ENCODE measurements at places on chromosomes 1 and 21.

GRCh38 chr1:147676311-147677085, 6.2 kb upstream of the ACP6 start:
- peak; percentile 86 for DNase-seq

DNA sequence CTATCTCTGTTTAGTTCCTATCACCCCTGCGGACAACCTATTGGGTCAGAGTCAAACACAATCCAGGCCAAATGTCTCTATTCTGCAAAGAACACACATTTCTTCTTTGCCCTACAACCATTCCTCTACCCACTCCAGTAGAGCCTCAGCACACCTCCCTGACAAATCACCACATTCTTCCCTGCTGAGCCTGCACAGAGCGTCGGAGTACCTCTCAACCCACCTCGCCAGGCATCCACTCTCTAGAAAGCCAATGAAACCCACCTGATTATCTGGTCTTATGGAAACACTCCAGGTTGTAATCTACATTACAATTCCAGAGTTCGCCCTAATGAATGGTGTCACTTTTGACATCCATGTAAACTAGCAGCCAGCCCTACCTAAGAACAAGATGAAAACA, 47.1 kb downstream of the RGS5 start:
- DNase-seq: no peak

DNA sequence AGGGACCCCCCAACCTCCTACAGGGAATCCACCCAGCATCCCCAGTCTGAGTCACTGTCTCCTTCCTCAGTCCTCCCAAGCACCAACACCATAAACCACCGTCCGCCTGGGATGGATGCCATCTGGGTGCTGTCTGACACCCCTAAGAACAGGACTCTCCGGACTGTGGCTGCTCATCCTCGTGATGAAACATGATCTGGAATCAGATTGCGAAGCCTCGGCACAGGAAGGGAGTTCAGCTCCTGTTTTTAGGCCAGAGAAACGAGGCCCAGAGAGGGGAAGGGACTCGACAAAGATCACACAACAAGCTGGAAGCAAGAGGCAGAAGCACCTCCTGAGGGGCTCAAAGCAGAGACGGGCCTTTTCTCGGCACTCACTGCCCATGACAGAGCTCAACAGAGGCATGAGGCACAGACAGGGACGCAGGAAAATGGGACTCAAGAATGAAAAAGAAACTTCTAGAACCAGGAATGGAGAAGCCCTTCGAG, 8.4 kb downstream of the KCNN3 start:
- peak; percentile 84 for DNase-seq

DNA sequence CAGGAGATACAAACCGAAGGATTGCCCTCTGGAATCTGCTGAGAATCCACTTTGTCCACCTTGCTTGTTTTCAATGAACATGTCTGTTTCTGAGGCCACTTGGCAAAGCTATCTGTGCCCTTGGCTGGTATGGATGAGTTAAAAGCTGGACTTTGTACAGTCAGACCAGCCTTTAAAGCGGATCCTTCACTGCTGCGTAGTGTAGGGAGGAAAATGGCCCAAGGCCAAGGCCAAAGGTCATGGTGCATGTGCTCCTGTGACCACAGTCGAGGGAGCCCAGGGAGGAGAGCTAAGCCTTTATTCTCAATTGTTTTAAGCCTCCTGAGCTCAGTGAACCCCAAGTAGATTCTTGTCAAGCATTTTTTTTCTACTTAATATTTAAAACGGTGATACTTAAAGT, 37.0 kb downstream of the KCNJ15 start:
- no peak for DNase-seq

DNA sequence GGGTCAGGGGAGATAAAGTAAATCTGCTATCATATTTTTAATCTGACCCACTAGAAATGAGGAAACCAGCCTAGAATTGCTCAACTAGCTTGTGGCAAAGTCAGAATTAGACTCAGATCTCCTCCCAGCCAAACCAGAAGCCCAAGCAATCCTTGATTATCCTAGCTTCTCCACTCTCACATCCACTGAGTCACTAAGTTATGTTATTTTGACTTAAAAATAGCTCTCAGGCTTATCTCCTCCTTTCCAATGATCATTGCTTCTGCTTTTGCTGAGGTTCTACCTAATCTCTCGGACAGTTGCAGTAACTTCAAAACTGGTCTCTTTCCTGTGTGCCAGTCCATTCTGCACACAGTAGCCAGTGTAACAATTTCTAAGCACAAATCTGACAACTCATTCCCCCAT, 22.9 kb downstream of the OVAAL start:
- DNase-seq: peak; percentile 68

GRCh38 chr1:226642421-226642820, 93.9 kb downstream of the STUM start:
- no peak for DNase-seq

GRCh38 chr1:111867868-111868440, 112.3 kb downstream of the DDX20 start:
- no peak for DNase-seq

DNA sequence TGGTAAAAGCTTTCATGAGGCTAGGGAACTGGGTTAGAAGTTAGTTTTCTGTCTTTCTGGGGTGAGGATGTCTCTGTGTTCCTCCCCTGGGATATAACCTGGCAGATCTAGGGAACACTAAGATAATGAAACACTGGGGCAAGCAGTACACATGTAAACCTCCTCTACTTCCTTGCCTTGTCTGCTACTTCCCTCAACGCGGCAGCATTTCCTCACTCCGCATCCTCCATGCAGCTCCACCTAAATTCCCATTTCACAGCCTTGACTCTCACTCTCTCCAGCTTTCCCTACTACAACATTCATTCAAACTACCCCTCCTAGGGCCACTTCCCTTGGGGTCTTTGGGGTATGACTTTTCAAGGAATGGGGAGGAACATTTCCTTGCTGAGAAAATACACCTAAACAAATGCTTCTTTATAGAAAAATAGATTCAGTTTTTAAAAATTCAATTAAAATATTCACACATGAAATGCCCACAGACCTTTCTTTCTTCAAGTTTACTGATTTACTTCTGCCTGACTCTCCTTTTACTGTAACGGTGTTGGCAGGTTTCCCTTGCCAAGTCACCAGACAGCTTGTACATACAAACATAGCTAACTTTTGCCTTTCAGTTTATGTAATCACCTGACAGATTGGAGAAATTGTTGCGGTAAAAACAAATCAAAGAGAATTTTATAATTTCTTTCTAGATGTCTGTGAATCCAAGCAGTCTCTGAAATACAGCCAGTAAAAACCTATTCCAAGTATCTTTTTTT, 90.1 kb downstream of the TNFSF18 start:
- peak; percentile 84 for DNase-seq

GRCh38 chr1:76601465-76601864, 265.8 kb upstream of the ST6GALNAC5 start:
- DNase-seq: no peak

GRCh38 chr1:50308878-50309277, 114.4 kb downstream of the DMRTA2 start:
- peak; percentile 28 for DNase-seq

- no peak for DNase-seq
Observed at GRCh38 chr1:180611016-180611930, 20.5 kb upstream of the XPR1 start.

DNA sequence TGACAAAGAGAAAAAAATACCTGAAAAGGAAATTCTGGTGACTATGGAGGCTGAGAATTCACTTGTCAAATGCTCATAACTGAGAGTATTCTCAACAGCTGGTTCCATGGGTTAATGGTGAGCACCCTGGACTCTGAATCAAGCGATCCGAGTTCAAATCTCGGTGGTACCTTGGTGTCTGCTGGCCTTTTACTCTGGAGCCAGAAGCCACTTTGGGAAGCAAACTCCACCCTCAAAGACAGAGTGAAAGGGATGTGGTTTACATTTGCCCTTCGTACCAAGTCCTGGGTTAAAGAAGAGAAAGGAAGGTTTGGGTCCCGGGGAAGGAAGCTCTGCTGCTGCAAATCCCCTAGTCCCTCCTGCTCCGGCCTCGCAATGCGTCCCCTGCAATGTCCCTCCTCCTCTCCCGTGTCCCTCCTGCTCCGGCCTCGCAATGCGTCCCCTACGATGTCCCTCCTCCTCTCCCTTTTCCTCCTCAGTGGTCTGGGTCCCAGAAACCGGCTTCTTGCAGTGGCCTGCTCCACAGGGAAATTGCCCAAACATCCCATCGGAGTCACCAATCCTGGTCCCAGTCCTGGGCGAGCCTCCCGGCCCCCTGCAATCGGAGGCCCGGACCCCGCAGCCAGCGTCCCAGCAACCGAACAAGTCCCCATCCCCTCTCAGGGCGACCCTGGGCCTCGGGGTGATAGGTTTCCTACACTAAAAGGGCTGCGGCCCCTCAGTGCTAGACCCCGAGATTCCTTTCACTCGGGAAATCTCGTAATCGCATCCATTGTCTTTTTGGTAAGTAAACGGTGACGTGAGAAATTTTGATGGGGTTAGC, 129.4 kb downstream of the PPIAL4G start:
- DNase-seq: peak; percentile 89

- DNase-seq: no peak
Observed at GRCh38 chr21:44289381-44290010, 3.8 kb downstream of the AIRE start.

Measured in iris pigment epithelial cell (primary cell).